LHCN-M2 (cell line): ENCODE measurements at places on chromosomes 4 and X. TPM values are rescaled to one million over a fixed set of nuclear protein-coding genes. Genes with fewer than 3 reads are reported as not detected.

DNA sequence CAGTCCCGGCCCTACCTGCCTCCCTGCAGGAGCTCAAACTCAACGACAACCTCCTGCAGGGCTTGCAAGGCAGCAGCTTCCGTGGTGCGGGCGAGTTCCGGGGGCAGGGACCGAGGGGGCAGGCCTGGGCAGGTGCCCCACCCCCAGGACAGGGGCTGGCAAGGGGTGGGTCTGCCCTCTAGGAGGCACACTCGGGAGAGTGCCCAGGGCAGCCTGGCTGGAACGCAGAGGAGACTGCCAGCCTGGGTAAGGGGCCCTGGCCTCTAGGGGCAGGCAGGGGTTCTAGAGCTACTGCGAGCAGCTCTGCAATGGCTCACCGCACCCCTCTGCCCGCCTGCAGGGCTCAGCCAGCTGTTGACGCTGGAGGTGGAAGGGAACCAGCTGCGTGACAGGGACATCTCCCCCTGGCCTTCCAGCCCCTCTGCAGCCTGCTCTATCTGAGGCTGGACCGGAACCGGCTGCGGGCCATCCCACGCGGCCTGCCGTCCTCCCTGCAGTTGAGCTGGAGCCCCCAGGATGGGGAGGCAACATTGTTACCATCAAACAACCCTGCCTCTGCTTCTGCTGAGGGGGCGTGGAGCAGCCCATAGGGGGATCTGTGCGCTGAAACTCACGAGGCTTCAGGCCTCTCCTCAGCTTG, 12.1 kb upstream of the HAUS7 start:
- DNase-seq: no peak

MAGEA2B gene
- not detected in 2 replicates for total RNA-seq

DNA sequence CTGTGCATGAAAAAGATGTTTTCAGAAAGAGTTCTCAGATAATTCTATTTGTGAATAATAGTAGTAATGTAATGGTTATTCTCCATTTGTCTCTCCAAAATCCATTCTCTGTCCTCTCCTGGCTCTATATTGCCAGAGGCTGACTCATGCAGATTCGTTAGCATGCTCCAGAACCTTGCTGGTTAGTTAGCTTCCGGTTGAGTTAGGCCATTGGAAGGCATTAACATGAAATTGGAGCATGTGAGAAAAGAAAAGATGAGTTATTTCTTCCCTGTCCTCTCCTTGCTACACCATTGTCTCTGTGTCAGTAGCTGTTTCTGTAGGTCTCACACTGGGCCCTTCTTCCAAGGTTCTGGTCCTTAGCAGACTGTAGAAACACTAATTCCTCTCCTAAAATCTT, 23.5 kb upstream of the PRDM8 start:
- DNase-seq: peak; percentile 84

GRCh38 chrX:41542135-41542534, 95.0 kb downstream of the NYX start:
- no peak for DNase-seq

RWDD4 gene
- 42.2 and 53.3 TPM in 2 replicates for total RNA-seq

DNA sequence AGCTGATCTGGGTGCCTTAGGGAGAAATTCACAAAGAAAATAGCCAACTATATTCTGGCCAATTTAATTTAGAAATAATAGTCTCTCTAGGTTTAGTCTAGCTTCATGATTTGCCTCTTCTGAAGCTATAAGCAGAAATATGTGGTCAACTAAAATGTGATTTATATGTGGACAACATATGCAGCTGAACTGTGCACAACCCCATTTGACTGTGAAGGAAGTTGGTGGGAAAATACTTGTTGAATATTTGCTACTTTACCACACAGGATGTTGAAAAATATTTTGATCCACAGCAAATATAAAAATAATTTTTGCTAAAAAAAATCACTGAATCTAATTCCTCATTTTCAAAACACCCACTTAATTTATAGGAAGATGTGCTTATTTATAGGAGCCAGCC, 15.7 kb upstream of the RNF128 start:
- DNase-seq: no peak

- DNase-seq: no peak
Observed at GRCh38 chr4:159416073-159416472, 313.2 kb downstream of the RAPGEF2 start.

DNA sequence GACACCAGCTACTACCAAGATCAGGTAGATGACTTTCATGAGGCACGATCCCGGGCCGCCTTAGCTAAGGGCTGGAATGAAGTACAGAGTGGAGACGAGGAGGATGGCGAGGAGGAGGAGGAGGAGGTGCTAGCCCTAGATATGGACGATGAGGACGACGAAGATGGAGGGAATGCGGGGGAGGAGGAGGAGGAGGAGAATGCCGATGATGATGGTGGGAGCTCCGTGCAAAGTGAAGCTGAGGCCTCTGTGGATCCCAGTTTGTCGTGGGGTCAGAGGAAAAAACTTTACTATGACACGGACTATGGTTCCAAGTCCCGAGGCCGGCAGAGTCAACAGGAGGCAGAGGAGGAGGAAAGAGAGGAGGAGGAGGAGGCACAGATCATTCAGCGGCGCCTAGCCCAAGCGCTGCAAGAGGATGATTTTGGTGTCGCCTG, 481 bp downstream of the UTP3 start:
- no peak for DNase-seq

DNA sequence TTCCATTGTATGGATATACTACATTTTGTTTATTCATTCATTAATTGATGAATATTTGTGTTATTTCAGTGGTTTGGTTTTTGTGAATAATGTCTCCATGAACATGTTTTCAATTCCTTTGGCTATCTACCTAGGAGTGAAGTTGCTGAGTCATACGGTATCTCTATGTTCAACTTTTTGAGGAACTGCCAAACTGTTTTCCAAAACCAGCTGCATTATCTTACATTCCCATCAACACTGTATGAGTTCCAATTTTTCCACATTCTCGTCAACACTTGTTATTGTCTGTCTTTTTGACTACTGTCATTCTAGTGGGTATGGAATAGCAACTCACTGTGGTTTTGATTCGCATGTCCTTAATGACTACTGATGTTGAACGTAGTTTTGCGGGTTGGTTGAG, 388.6 kb upstream of the MAGEB2 start:
- no peak for DNase-seq
